Inflammatory macrophage treated with lipopolysaccharide for 4 hours (primary cell): ENCODE measurements at places on chromosomes 5 and 9.
A peak's percentile ranks its signal among the peaks of the same experiment; 100 is the strongest.

DNA sequence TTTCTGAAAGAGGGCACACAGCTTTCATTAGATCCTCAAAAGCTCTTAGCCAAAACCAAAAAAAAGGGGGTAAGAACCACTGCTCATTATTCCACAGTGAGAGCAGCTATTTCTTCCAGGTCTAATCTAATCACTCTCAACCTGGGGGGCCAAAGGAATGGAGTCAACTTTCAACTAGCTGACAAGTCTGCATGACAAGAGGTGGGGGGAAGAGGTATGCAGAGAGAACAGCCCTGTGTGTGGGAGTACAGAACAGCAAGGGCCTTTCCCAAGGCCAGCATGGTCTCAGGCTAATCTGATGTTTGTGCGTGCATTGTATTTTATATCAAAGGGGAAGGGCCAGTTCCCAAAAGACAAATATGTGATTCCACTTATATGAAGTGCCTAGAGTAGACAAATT lies 36.9 kb upstream of the PIP5K1B start:
- DNase-seq = no peak

- DNase-seq = no peak
Observed at GRCh38 chr9:110746211-110746930, 77.8 kb downstream of the MUSK start.

GRCh38 chr9:131642496-131643083 lies 97.3 kb downstream of the PRRT1B start:
- DNase-seq = no peak

GRCh38 chr9:94861589-94862272 lies 135.2 kb downstream of the AOPEP start:
- DNase-seq = no peak

DNA sequence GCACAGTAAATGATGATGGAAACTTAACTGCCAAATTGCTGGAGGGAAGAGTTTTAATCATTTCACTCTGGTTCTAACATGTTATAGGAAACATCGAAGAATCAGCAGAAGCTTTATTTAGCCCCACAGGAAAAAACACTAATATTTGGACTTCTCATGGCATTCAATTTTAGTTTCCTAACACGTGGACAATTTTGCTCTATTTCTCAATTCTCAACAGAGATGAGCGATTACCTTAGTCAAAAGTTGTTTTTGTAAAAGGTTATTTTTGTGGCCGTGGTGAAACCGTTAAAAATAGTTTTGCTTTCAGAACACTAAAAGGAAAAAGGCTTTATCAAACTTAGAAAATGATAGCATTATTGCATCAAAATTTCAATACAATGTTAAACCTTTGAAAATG lies 235.2 kb downstream of the PLK2 start:
- DNase-seq = no peak

DNA sequence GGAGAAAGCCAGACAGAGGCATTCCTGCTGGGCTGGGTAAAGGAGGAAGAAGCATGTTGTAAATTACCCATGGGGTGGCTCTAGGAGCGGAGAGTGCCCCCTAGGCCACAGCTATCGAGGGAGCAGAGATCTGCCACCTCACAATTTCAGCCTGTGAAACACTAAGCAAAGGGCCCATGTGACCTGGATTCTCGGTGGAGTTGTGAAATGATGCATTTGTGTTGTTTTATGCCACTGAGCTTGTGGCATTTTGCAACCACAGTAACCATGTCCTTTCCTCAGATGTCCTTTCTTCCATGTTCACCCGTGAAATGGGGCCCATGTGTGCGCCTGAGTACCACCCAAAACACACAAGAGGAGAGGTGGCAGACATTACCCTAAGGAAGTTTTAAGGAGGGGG lies 159.3 kb downstream of the SYK start:
- DNase-seq = no peak

GRCh38 chr5:102809033-102809432 lies 53.9 kb downstream of the PAM start:
- DNase-seq = no peak

- DNase-seq = no peak
Observed at GRCh38 chr5:30843541-30843940, 349.9 kb upstream of the CDH6 start.

GRCh38 chr5:74141053-74141452 lies 499.5 kb downstream of the ENC1 start:
- no peak for DNase-seq

DNA sequence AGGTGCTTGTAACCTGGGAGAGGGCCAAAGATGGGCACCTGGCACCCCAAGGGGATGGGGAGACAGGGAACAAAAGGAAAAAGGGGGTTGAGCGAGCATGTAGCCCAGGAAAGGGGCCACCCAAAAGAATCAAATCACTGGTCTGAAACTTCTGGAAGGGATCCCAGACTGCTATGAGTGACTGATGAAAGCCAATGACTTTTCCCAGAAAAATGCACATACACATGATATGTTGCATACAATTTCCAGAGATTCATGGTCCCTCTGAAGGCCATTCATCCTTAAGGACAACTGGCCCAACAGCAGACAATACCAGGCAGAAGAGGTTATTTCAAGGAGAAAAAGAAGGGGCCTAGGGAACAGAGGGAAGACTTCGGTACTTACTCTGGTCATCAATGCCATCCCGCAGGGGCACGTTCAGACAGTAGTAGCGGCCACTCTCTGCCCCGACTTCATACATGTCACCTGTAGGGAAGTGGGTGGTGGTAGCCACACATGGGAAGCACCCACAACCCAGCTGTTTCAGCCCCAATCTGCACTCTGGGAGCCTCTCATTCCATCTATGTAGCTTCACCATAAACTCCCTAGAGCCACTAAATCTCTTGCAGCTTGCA lies 8.4 kb downstream of the HDAC3 start:
- DNase-seq = no peak

- peak; percentile 63 for DNase-seq
Observed at GRCh38 chr5:77937015-77937908, 161.1 kb upstream of the TBCA start.

- no peak for DNase-seq
Observed at GRCh38 chr5:112563169-112563826, 144.2 kb upstream of the EPB41L4A start.

DNA sequence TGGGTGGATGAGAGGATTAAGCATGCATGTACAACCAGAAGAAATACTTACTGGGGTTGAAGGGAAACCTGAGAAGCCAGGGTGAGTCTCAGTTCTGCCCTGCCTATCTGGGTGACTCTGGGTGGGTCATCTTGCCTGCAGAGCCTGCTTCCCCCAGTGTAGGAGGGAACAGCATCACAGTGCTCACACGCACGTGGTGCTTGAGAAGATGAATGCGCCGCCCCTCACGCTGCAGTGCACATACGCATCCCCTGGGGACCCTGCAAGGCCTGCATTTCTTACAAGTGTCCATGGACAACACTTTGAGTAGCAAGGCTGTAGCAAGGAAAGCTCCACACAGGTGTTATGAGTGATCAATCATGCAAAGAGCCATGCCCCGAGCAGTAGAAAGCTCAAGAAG lies 18.7 kb upstream of the GABBR2 start:
- DNase-seq = no peak
